ENCODE measurements at places on chromosomes 7 and 10.

- no peak for DNase-seq
These were observed 10.1 kb upstream of the CUZD1 start for GRCh38 chr10:122855745-122856144.

- no peak for DNase-seq
These were observed 64.9 kb downstream of the CTTNBP2 start for GRCh38 chr7:117808341-117808757.

DNA sequence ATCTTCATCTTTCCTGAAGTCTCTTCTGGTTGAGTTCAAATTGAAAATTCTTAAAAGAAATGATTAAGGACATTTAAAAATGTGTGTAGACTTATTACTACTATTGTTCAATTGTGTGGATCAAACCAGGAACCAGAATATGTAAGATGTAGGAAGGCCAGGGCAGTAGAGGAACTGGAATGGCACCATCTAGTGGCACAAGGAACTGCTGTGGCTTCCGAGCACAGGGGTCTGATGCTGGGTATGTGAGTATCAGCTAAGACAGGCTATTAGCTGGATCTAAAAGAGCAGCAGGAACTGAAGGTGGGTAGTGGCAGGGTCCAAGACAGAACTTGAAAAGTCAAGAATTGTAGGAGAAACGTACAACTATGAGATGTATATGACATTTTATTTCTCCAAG, 247.3 kb downstream of the SEMA3A start:
- no peak for DNase-seq

DNA sequence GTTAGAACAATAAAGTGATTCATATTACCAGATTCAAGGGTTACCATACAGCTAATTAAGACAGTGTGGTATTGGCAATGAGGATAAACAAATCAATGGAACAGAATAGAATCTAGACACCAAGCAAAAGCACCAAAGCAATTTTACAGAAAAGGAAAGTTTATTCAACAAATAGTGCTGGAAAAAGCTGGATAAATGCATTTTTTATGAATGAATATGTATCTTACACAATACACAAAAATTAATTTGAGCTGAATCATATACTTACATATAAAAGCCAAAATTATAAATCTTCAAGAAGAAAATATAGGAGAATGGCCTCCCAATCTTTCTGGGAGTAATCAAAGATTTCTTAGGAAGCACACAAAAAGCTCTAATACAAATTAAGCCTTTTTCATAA, 220.4 kb upstream of the PTN start:
- DNase-seq: no peak

- DNase-seq: no peak
These were observed 280.0 kb downstream of the ELFN1 start for GRCh38 chr7:1950066-1950451.

GRCh38 chr10:22697101-22697500, 17.3 kb downstream of the PIP4K2A start:
- no peak for DNase-seq

DNA sequence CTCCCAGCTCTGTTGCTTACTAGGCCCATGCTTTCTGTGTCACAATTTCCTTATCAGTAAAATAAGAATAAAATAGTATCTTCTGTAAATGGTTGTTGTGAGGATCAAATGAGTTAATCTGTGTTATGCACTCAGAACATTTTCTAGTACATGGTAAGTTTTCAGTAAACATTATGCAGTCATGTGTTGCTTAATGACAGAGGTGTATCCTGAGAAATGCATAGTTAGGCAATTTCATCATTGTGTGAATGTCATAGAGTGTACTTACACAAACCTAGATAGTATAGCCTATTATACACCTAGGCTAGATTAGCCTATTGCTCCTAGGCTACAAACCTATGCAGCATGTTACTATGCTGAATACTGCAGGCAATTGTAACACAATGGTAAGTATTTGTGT, 4.4 kb downstream of the PTTG1IP2 start:
- DNase-seq: no peak

DNA sequence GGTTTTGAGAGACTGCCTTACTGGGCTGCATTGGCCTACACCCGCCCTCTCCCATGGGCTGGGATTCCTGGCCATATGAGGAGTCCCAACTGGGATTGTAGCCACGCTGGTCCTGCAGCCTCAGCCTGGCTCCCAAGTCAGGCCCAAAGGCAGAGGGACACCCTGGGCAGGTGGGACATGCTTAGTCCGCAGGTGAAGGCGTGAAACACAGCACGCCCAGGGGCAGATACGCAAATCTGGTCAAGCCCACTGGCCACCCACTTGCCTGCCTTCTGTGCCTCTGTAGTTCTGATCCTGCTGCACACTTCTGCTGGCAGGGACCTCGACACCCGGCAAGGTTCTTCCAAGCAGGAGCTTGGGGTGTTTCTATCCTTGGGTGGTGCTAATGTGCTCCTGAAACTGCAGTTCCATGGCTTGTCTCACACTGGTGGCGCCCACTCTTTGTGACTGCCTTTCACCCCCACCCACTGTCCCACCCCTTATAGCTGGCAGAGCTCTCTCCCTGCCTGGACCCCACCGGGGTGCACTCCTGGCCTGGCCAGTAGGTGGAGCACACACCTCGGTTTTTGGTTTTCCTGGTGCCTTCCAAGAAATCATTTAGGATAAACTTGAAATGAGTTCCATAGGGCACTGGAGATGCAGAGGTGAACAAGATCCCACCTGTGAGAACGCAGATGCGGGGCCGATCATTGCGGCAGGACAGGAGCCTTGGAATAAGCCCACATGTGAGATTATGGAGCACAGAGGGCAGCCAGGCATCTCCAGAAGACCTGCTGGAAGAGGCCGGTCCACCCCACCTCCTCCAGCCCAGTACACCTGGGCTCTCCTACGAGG, 47.9 kb downstream of the MKI67 start:
- no peak for DNase-seq

- no peak for DNase-seq
These were observed 50.0 kb upstream of the GTF2IRD1 start for GRCh38 chr7:74403521-74404387.

- no peak for DNase-seq
These were observed 486 bp upstream of the LHFPL3 start for GRCh38 chr7:104327938-104328295.

GRCh38 chr10:43197834-43198681, 59.8 kb downstream of the CSGALNACT2 start:
- DNase-seq: no peak

- no peak for DNase-seq
These were observed 18.5 kb downstream of the ABRAXAS2 start for GRCh38 chr10:124820121-124820520.

- no peak for DNase-seq
These were observed 58.8 kb upstream of the ADRA2A start for GRCh38 chr10:111018021-111018420.

DNA sequence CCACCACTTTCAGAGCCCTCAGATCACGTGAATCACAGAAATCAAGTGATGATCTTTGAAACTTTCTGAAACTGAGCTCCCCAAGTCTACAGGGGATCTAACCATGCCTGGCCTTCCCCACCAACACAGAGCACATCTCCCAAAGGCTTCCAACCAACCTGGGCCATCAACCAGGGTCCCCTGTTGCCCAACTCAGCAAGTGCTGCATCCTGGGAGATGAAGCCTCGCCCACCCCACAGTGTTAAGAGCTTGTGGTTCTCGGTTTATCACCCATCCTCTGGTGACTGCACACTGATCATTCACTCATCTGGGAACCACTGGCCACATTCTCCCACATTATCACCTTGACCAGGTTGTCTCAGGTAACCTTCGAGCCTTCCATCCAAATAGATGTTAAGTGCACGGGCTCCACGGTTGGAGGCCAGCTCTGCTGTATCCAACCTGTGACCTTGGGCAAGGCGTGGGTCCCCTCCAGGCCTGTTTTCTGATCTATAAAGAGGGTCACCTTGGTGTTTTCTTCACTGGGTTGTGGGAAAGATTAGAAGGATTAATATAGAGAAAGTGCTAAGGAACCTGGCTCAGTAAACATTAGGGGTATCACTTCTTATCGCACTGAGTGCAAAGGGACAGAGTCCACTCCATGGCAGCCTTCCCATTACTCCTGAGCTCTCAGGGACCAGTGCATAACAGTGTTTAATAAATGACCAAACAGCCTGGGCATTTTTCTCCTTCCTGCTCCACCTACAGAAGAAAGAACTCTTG, 3.6 kb downstream of the ZNF488 start:
- DNase-seq: no peak

DNA sequence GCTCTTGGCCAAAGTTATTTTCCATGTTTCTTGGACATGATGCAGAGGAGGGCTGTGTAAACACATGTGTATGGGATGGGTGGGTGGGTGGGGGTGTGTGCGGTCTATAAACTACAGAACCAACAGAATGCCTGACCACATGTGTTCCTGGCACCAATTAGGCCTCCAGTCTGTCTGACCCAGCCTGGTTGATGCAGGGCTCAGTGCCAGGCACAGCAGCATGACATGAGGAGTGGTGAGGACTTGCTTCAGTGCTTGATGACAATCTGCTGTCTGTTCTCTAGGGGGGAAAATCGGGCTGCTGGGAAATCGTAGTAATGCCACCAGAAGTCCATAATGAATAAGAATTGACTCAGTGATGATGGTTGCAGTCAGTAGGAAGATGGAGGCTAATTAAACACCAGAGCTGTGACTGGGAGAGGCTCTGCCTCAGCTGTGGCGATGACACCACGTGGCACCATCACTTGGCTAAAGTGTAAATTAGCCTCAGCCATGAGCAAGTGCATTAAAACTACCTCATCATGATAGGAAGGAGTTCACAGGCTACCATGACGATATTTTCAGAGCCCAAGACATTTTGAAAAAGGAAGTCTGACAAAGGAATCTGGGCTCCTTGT, 260.1 kb upstream of the PODXL start:
- DNase-seq: no peak

- DNase-seq: no peak
These were observed 348.8 kb downstream of the RNLS start for GRCh38 chr10:88234297-88234696.

- no peak for DNase-seq
These were observed 73.8 kb downstream of the LANCL2 start for GRCh38 chr7:55438757-55439525.

- no peak for DNase-seq
These were observed 970.1 kb upstream of the ZNF722 start for GRCh38 chr7:63028376-63029206.

DNA sequence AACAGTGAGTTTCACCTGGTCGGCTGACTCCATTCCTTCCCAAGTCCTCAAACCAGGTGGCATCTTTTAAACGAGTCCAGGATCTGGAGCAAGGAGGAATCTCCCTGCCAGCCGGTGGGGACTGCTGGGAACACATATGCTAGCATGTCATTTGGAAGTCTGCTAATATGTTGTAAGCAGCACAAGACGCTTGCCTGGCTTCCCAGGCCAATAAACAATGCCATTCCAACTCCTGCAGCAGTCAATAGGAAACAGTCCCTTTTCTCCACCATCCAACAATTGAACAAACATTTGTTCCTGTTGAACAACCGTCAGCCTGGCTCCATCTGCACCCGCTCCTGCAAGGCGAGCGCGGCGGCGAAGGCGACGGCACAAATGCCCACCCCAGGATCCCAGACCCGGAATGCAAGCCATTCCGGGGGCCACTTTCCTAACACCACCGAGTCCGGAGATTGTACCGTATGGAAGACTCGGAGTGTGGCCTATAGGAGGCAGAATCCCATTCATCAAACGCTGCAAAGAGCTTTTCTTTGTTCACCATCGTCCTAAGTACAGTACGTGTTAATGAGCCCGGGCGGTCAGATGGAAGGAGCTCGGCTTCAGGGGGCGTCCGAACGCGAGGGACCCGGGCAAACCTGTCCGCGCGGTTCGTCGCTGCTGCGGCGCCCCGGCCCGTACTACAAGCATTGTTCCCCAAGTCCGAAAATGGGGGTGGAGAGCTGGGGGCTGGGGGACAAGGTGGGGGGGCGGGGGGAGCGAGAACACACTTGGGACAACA, 1.6 kb downstream of the FAM53B start:
- DNase-seq: no peak

DNA sequence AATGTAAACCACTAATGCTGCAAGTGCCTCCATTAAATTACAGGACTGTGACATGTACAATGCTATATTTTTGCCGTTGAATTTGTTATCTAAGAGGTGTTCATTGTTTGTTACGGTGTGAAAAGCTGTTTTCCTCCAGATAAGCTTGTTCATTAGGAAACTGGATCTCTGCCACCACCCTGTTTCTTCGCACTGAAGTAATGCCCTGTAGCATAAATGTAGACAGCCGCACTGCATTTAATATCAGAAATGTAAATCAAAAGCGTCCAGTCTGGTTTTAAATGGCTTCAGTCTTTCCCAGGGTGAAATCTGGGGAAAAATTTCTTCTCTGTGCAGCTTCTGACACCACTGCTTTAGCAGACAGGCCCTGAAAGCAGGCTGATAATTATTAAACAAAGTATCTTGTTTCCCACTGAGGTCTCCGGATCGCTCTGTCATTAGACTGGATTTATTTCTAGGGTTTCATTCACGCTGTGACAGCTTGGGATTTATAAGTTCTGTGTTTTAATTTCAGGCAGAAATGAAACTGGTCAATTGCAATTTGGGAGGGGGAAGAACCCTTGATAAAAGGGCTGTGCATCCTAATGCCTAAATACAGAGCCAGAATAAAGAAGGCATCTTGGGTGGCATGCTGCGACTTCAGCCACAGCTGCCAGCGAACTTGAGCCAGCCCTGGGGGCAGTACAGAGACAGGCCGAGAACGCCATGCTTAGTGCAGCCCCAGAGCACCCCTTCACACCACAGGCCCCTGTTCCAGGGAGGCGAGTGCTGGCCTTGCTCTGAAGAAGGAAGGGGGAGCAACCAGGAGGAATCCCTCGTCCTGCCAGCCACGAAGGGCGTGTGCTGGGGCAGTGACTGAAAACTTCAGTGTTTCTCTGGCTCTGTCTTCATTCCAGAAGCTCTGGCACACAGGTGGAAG, 547.7 kb upstream of the GALNT17 start:
- no peak for DNase-seq

DNA sequence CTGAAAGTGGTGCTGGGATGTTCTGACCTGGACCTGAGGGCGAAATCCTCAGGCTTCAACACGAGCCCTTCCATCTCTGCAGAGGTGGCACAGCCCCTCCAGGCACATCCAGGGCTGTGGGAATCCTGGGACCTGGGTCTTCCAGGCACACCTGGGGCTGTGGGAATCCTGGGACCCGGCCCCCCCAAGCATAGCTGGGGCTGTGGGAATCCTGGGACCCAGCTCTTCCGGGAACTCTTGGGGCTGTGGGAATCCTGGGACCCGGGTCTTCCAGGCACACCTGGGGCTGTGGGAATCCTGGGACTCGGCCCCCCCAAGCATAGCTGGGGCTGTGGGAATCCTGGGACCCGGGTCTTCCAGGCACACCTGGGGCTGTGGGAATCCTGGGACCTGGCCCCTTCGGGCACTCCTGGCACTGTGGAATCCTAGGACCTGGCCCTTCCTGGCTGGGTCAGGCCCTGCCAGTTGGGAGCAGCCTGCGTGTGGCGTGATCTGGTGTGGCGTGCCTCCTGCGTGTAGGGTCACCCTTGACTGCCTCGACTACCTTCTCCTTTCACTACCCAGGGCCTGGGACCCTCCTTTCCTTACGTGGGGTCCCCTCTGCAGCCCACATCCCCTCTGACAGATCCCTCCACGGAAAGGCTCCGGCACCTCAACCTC, 124.0 kb downstream of the WDR37 start:
- DNase-seq: no peak

DNA sequence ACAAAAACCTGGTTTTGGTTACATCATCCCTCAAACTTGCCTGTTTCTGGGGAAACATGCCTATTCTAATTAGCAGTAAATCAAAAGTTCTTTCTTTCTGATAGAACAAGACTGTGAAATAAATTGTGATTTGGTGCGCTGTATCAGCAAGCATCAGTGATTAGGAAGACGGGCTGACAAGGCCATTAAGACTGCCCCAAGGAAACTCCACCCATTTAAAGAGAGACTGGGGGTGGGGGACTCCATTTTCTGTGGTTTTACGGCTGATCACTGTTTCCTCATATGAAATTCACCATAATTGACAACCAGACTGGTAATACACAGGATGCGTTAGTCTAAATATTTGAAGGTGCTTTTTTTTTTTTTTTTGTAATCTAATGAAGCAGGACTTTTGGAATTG, 68.7 kb downstream of the MBL2 start:
- DNase-seq: no peak

Measured in activated T-cell treated with anti-CD3 and anti-CD28 coated beads for 1 hour (primary cell).